ENCODE measurements at places on chromosomes 3 and 15.

GRCh38 chr15:34241376-34242330 lies 16.8 kb downstream of the EMC4 start:
- peak; percentile 60 for DNase-seq

DNA sequence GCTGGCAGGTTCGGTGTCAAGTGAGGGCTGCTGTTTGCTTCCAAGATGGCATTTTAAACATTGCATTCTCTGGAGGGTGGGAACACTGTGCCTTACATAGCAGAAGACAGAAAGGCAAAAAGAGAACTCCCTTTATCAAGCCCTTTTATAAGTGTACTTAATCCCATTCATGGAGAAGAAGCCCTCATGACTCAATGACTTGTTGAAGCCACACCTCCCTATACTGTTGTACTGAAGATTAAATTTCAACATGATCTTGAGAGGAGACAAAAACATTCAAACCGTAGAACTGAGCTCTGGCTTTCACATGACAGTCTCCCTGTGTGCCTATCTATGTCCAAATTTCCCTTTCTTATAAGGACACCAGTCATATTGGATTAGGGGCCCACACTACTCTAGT lies 443.4 kb upstream of the CDIN1 start:
- no peak for DNase-seq

DNA sequence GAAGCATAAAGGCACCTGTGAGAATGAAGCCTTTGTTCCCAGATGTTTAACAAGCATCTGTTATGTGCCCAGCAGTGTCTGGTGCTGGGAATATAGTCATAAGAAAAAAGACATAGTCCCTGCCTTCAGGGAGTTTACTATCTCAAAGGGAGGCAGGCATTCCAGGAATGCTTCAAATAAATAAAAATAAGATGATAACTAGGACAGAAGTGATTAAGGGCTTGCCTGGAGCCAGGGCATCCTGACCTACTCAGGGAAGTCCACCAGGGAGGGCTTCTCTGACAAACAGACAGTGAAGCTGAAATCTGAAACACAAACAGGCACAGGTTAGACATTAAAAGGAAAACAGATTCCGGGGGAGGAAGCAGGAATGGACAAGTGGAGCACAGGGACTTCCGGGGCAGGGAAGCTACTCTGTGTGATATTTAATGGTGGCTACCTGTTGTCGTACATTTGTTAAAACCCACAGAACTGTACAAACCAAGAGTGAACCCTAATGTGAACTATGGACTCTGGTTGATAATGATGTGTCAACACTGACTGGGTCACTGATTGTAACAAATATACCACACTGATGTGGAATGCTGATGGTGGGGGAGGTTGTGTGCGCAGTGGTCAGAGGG lies 53.3 kb downstream of the ITGB5 start:
- no peak for DNase-seq

GRCh38 chr3:37859354-37859753 lies 2.3 kb upstream of the CTDSPL start:
- no peak for DNase-seq

GRCh38 chr15:58517682-58518525 lies 86.1 kb downstream of the LIPC start:
- DNase-seq, result peak; percentile 60

DNA sequence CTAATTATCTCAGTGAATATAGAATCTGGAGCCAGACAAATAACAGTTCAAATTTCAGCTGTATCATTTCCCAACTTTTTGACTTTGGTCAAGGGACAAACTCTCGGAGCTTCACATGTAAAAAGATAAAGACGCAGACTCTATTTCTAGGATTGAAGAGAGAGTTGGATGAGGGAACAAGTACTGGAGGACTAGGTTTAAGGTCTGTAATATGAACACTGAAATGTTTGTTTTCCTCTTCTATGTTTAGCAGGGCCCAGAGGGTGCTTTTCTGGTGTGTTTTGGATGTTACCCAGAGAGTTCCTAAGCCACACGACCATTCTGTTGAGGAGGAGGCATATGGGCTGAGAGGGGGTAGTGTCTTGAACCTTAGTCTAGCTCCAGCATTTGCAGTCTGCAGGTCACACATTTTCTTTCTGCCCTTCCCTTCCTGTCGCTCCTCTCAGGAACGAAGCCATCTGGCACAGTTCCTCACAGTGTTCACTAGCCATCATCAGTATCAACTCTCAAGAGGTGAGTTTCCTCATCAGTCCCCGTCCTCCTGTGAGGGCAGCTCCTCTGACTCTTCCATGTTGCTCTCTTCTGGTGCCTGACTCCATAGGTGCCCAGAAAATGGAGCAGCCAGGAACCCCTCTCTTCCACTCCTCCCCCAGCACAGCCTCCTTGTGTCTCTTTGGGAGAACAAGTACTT lies 250.1 kb downstream of the SQOR start:
- no peak for DNase-seq

DNA sequence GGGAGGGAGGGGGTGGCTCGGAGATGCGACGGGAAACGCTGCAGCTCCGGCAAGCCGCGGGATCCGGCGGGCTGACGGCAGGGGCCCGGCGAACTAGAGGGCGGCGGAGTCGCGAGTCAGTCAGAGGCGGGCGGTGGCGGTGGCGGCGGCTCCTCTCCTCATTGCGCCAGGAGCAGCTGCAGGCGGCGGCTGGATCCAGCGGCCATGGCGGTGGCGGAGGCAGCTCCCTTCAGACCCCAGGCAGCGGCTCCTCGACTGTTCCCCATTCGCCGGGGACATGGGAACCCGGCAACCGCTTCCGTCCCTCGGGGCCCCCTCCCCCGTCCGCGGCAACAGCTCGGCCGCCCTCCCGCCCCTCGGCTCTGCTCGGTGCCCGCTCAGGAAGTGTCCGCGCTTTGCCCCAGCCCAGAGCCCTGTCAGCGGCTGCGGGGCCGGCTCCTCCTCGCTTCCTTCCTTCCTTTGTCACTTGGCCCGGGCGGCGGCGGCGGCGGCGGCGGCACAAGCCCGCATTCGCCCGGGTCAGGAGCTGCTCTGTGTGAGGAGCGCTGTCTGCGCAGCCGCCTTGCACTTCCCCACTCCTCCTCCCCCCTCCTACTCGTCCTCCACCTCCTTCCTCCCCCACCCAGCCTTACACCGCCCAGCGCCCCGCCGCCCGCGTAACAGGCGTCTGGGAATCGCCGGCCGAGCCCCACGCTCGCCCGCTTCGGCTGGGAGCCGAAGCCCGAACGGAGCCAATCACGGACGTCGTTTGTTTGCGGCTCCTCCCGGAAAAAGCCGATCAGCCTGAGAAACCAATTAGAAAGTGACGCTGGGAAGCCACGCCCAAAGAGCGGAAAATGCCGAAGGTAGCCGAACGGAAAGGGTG lies at the start of gene GSK3B:
Gene GSK3B, minus strand, starts transcription at position 537 of the 865 bp plus-strand sequence. CDS start 1,013 bp downstream, outside the sequence.
- DNase-seq, result peak; percentile 94

DNA sequence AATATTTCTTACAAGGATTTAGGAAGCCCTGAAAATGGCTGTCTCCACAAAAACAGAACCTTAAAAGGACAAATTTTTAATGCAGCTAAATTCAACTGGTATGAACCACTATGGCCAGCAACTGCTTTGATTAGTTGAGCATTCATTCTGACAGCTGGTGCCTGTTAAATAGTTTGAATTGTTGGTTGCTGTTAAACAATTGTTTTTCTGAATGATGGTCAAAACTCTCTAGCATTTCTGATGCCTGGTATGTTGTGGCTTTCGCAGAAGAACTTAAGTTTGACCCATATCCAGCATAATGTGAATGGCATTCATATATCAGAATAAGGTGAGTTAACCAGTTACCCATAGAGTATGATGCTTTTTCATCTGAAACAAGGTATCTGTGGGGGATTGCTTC lies 138.4 kb downstream of the MEIS2 start:
- no peak for DNase-seq

DNA sequence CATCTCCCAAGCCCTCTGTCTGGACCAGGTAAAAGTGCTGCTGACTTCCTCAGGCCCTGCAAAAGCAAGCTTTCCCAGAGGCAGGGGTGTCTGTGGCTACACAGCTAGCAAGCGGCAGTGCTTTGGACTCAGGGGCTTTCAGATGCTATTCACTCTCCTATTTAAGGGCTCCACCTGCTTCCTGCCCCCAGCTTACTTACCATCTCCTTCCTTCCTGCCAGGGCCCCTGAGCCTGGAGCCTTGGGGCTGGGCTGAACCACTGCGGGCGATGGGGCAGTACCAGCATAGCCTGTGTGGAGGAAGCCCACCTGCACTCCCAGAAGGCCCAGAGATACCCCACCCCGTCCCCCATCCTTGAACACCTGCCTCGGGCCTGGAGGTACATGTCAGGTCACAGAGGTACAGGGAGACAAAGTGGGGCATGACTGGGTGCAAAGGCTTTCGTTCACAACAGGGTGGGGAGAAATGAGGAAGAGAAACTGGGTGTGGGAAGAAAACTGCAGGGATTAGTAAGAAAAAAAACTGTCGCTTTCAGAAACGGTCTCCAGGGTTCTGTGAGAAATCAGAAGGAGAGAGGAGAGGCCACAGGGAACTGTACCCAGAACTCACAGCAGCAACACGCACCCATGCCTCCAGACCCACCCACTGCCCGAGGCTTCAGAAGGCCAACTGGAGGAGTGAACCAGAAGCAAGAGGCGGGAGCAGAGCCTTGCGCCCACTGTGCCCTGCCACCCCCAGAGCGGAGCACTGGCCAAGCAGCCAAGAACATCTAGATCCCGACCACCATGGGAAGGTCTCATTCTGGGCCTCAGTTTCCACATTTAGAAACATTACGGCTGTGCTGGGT lies 49.5 kb downstream of the CCDC12 start:
- no peak for DNase-seq

Measured in AML-193 (cell line).